ENCODE measurements at places on chromosomes 1 and 21. TPM values are rescaled to one million over a fixed set of nuclear protein-coding genes. Genes with fewer than 3 reads are reported as not detected.

Gene VWA5B1
- total RNA-seq, result not detected

DNA sequence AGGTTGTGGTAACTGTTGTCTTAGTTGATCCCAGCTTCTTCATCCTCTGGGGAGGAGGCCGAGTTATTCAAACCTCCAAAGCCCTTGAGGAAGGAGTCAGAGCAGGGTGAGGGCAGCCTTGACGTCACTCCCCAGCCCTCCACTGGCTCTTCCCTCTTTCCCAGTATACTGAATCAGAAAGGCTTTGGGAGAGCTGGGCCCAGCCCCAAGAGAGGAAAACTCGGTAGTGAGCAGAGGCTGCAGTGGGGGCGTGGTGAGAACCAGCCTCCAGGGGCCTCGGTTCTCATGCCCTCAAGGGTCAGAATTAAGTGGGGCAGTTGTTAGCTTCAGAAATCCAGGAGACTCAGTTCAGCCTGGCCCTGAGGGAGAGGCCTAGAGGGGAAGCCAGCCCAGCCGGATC is 1.8 kb upstream of the GJA4 start:
- no peak for DNase-seq

GRCh38 chr21:19999369-20000272 is 998.6 kb upstream of the NCAM2 start:
- no peak for DNase-seq

GRCh38 chr1:214471458-214471857 is 79.9 kb downstream of the PTPN14 start:
- DNase-seq, result no peak

DNA sequence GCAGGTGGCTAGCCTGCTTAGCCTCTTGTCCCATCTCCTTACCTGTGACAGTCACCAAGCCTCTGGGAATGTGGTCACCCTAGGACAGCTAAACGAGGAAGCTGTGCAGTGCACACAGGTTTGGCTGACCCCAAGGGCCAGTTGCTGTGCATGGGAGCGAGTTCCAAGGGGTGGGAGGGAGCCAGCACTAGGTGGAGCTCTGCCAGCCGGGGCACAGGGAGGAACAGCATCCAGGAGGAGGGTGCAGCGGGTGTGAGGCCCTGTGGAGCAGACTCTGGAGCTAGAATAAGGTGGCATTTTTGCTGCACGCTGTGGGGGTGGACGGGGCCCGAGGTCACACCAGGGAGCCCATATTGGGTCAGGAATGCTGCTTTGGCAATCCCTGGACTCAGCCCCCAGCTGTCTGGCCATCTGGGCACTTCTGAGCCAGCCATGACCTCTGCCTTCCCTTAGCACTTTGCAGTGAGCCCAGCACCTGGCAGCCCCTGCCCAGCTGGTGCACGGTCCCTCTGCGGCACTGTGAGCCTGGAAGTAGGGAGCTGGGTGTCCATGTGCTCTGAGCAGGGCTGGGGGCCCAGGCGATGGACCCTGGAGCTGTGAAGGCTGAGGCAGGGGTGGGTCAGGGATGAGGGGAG is 8.7 kb downstream of the PDXK start:
- peak; percentile 22 for DNase-seq

Measured in SK-MEL-5 (cell line).